ENCODE measurements at places on chromosomes 13 and 19. TPM values are rescaled to one million over a fixed set of nuclear protein-coding genes. Genes with fewer than 3 reads are reported as not detected.

The LRRC8E gene
- not detected for total RNA-seq

The FPR3 gene
- total RNA-seq = 1.3 TPM

The PDX1 gene
- total RNA-seq = not detected

The SLC17A7 gene
- 0.09 TPM for total RNA-seq

The FAM216B gene
- not detected for total RNA-seq

The ZNF555 gene
- total RNA-seq = 3.0 TPM

The KLK13 gene
- not detected for total RNA-seq

The GDF15 gene
- total RNA-seq = 0.29 TPM

DNA sequence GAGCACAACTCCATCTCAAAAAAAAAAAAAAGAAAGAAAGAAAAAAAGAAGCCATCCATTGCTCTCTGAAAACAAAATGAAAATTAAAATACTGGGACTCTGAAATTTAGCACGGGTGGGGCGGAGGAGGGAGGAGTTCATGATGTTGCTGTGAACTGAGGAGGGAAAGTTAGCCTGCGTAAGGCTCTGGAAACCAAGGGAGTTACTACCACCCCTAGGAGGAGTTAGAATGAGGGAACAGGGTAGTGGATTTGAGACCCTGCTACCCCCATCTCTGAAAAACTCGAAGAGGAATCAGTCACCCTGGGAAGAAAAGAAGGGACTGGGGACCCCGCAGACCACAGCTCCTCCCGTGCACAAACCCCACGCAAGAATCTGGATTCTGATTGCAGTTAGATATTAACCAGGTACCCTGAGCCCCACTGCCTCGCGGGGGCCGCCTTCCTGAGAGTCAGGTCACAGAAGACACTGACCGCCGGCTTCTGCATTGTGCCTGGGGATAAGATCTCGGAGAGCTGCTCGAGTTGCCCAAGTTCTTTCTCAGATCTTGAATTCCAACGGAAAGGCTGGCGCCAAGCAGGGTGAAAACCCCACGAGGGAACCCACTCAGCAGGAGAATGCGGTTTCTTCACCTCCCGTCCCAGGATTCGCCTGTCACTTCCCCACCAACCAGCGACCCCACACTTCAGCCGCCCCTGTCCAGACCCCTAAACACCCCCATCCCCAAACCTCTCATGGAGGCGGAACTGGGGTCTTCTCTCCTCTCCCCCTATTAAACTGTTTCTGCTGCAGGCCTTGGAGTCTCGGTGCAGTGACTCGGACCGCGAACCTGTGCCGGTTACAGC, 870 bp downstream of the ZNF442 start:
- no peak for DNase-seq

GRCh38 chr19:44590245-44591059, 22.9 kb upstream of the IGSF23 start:
- DNase-seq = no peak

DNA sequence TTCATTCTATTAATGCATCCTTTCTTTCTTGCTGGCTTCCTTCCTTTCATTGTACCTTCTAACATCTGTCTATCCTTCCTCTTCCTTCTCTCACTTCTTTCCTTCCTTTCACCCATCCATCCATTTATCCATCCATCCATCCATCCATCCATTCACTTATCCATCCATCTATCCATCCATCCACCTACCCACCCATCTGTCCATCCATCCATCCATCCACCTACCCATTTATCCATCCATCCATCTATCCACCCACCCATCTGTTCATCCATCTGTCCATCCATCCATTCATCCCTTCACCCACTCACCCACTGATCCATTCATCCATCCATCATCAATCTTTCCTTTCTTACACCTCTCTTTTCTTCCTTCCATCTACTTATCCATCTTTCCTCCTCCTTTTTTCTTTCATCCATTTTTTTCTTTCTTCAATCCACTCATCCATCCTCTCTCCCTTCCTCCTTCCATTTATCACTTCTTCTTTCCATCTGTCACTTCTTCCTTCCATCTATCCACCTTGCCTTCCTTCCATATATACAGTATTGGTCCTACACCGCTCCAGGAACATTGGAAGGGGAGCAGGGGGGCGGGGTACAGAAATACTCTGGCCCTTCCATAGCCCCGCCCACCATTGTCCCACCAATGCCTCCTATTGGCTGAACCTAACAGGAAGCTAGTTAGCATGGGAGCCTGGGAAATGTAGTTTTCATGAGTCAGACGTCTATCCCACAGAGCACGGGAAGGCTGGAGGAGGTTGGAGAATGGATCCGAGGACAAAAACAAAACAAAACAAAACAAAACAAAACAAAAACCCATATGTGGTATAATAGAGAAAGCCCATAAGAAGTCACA, 45.9 kb downstream of the MBD3L1 start:
- DNase-seq = no peak

DNA sequence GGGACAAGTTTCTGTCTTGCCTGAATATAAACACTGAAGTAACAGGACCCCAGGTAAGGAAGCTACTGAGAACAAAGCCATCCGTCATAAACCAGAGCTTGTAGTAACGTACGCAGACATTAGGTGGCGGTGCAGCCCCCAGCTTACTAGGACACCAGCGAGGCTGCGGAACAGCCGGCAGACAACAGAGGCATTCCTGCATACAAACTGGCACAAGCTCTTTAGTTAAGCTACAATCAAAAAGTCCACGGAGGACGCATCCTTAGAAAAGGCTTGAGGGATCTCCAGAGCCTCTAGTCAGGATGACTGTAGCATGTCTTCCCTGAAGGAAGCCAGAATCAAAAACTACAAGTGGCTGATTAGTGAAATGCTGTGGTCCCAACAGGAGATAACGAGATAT, 26.2 kb downstream of the ZNF160 start:
- DNase-seq = no peak

GRCh38 chr13:75481176-75482069, 546 bp downstream of the TBC1D4 start:
- DNase-seq = peak; percentile 6

DNA sequence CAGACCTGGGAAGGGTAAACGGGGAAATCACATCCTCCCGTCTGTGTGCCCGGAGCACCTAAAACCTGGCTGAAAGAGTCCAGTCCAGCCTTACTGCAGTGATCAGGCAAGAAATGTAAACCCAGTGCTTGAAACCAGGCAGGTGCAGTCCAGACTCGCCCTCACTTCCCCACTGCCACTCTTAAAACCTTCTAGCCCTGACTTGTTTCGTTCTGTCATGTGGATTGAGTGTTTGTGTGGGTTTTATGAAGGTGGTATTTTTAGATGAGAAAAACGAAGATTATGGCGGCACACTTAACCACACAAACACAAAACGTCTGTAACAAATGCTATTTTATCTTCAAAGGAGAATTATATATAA, 839 bp upstream of the CKAP2 start:
- no peak for DNase-seq

DNA sequence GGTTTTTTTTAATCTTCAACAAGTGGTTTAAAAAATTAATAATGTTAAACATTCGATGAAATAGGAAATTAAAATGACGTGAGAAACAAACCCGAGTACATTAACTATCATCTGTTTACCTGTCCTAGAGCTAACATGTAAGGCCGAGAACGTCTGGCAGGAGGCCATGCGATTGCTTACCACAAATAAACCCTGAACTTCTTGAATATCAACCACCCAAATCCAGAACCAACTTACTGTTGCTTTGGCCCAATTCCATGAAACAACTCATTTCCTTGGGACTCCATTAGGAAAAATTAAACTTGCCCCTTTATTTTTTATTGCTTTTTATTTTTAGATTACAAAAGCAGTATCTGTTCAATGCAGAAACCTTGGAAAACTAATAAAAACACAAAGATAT, 228.9 kb upstream of the IRS2 start:
- no peak for DNase-seq

DNA sequence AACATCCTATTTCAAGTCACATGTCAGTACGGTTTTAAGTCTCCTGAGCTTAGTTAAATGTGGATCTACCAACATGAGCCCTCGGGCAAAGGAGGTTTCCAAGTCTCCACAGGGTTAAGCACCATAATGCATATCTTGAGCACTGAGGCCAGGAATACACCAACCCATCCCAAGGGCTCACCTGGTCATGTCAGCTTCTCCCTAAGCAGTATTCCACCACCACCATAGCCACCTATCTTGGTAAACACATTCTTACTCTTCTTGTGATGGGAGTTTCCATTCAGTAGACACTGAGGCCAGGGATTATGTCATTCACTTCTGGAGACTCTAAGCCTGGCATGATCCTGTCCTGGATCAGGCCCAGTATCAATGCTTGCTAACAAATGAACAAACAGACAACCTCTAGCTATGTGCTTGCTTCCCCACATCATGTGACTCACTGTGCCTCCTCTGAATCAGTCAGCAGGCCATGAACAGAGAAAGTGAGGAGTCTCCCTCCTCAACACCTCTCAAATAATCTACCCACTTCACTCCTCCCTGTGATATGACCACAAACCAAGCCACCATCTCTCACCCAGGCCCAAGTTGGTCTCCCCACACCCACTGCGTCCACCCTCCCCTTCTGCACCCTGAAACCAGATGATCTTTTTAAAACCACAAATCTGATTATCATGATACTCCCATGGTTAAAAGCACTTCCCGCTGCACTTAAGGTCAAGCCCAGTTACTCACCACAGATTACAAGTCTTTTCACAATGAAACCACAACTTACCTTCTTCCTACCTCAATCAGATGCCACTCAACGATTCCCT, 5.8 kb downstream of the PEG3 start:
- no peak for DNase-seq

- no peak for DNase-seq
These were observed 4.3 kb downstream of the RGCC start for GRCh38 chr13:41461527-41462139.

GRCh38 chr19:3163230-3163886, 15.2 kb upstream of the S1PR4 start:
- peak; percentile 60 for DNase-seq

DNA sequence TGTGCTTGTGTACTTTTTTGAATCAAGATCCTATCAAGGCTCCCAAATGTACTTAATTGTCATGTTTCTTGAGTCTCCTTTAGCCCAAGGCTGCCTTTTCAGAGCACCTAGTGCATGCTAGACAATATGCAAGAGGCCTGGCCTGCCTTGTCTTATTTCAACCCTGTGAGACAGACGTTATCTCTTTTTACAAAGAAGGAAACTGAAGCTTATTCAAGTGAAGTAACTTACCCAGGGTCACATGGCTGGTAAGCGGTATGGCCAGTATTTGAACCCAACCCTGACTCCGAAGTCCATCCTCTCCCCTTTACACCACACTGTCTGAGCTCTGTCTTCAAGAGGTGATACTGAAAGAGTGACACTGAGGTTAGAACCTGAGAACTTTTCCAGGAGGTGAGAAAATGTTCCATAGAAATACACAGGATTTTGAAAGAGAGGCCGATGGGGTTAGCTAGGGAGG, 505.1 kb downstream of the FOXO1 start:
- DNase-seq = no peak

DNA sequence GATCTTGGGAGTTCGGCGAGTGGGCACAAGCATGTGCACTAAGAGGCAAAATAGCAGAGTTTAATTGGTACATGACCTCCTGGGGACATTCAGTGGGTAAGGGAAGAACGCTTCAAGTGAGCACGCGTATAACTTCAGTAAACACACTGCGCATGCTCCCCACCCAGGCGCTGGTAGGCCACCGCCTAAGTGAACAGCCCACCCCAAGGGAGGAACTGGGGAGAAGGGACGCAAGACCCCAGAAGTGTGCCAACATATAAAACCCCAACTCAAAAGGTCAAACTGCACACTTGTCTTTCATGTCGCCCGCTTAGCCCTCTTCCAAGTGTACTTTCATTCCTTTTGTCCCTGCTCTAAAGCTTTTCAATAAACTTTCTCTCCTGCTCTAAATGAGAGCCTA, 10.5 kb upstream of the NTN5 start:
- DNase-seq = no peak

GRCh38 chr19:44566984-44567383, 37.5 kb upstream of the CEACAM20 start:
- DNase-seq = no peak

DNA sequence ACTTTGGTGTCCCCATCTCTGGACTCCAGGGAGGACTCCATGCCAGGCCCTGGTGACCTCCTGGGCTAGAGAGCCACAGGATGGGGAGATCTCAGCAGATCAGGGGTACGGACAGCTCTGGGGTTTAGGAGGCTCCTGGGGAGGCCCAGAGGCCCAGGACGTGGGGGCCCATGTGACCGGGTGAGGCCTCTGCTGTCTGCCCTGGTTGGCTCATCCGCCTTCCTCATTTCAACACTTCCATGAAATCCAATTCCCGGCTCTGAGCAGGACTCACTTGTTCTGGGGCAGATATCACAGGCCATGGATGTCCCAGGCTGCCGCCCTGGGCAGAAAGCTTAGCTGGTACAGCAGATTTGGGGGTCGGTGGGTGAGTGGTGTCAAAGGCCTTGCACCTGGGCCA, 1.1 kb upstream of the PRAM1 start:
- no peak for DNase-seq

GRCh38 chr13:43291287-43292060, 268.1 kb downstream of the DNAJC15 start:
- no peak for DNase-seq

DNA sequence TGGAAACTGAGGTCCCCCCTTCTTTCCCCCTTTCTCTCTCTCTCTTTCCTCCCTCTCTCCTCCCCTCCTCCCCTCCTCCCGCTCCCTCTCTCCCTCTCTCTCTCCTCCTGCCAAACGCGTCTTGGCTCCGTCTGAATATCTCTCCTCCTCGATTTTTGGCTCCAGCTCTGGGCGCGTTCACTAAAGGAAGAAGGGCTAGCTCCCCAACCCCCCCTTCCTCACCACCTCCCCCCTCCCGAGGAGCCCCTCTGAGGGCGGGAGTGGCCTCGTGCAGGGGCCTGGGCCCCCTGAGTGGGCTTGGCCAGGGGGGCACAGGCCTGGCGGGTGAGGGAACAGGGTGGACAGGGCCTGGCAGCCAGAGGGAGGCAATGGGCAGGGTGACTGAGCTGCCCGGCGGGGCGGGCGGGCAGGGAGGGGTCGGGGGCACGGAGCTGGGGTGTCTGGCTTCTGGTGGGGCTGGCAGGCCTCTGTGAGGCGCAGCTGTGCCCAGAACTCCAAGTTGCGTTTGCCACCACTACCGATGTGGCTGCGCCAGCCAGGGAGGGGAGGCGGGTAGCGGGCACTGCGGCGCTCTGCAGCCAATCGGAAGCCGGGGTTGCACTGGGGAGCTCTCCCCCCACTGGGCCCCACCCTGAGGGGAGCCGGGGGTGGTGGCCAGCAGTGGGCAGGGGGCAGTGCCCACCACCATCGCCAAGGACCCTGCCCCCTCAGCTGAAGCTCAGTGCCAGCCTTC, 7.1 kb downstream of the NFIX start:
- no peak for DNase-seq

GRCh38 chr13:43528992-43529391, 257.8 kb downstream of the ENOX1 start:
- DNase-seq = no peak

DNA sequence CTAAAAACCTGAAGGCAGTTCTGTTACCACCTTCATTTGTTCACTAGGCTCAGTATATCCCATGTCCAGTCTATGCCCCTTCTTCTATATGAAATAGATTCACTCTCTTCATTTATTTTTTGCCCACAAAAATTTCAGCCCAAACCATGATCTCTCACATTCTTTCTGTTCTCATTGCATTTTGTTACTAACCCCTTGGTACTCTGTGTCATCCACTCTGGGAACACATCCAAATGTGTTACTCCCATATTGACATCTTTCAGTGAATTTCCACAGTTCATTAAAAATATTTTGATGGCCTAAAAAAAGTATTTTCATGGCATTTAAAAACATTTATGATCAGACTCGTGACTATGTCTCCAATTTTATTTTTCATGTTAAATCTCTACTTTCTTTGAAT, 378.9 kb downstream of the SLITRK1 start:
- no peak for DNase-seq
